ENCODE measurements at places on chromosomes 12 and 14.
A peak's percentile ranks its signal among the peaks of the same experiment; 100 is the strongest.

- no peak for DNase-seq
Observed at GRCh38 chr14:90107789-90108188, 46.0 kb downstream of the KCNK13 start.

DNA sequence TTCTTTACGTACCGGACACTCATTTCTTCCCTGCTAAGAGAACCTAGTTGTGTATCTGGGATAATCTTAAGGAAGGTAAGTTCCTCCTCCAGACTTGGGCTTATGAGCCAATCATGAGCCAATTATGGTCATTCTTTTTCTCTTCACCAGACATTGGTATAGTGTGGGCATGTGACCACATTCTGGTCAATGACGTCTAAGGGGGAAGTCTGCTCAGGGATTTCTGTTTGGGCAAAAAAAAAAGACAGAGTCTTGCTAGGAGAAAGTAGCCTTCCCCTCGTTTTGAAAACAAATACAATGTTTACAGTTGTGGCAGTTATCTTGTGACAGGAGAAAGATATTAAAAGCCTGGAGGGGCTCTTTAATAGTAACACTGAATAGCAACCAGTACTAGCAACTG lies 20.1 kb upstream of the PLXNC1 start:
- DNase-seq = no peak

DNA sequence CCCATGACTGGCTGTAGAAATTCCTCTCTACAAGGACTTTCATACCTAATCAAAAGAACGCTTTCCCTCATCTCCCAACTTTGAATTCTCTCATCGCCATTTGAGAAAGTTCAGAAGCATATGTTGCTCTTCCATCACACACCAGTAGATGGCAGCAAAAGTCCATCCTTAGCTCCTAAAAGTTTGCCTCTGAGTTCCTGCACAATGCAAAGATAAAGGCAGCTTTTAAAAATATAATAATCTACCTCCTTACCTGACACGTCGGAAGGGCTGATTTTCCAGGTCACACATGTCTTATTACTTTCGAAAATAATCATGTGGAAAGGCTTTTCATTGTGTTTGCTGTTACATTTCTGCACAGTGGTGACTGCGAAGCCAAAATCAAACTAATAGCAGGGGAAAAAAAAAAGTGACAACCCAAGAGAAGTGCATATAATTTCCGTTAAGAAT lies 456.7 kb upstream of the SEL1L start:
- peak; percentile 39 for DNase-seq

DNA sequence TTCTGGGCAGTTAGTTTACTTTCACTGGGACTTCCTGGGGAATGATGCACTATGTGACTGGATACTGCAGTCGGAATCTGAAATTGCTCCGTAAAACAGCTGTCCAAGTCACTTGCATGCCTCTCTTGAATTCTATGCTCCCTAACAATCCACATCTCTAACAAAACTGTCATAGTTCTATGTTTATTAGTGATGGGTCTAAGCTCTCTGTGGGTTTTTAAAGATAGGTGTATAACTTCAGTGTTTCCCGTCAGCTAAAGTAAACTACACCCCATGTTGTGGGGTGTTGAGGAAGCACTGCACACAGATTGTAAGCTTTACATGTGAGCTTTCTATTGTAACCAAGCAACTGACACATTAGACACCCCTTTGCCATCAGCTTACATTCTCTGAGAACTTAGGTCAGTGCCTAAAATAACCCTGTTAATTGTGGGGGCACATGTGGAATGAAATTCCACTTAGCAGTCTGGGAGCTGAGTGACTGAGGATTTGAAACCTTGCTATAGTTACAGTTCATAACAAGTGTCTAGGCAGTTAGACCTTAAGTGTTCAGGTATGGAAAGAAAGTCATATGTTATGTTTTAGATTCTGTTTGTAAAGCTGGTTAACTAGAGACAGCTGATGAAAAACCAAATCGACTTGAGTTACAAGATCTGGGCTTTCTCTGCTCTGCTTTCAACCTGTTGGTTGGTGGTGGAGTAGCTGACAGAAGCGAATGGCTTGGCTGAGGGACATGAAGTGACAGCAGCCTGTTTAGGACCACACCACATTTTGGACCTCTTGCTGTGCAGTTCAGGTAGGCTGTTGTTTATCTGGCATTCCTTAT lies 165.7 kb downstream of the AKAP6 start:
- DNase-seq = no peak

GRCh38 chr14:99730876-99731546 lies 46.9 kb downstream of the CYP46A1 start:
- peak; percentile 7 for DNase-seq

- no peak for DNase-seq
Observed at GRCh38 chr12:67772267-67773169, 124.0 kb downstream of the DYRK2 start.

GRCh38 chr14:74407021-74407800 lies 18.8 kb downstream of the SYNDIG1L start:
- no peak for DNase-seq

DNA sequence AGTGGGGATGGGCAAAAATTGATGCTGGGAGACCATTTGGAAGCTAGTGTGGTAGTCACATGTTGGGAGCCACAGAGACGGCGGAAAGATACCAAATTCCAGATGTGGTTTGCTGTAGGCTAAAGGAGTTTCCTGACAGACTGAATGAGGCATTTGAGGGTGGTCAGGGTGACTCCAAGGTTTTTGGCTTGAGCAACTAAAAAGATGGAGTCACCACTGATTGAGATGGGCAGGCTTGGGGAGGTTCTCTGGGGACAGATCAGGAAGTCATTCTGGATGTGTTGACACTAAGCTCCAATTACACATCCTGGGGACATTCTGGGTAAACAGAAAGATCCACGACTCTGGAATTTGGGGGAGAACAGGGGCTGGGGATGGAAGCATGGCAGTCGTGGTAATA lies 15.5 kb upstream of the SERPINA9 start:
- DNase-seq = no peak

GRCh38 chr14:100110816-100111215 lies 45.6 kb downstream of the EVL start:
- no peak for DNase-seq
